ENCODE measurements at places on chromosomes 4 and X.

DNA sequence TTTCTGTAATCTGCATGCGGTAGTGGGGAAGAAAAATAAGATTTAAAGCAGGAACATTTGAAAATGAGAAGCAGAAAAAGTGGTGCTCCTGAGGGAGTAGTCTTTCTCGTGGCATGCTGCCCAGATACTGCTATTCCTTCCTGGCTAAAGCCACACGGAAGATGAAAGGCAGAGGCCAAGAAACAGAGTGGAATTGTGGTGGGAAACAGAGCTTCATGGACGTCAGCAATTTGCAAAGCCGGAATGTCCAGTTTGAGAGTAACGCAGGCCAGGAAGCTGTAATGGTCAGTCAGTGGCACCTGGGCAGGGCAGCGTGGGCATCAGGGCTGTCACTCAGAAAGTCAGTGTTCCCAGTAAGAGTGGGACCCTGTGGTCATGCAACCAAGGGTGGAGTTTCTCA is 63.7 kb upstream of the FMR1 start:
- no peak for DNase-seq

- DNase-seq = no peak
These were observed 965.4 kb upstream of the GRIA3 start for GRCh38 chrX:122218666-122219065.

DNA sequence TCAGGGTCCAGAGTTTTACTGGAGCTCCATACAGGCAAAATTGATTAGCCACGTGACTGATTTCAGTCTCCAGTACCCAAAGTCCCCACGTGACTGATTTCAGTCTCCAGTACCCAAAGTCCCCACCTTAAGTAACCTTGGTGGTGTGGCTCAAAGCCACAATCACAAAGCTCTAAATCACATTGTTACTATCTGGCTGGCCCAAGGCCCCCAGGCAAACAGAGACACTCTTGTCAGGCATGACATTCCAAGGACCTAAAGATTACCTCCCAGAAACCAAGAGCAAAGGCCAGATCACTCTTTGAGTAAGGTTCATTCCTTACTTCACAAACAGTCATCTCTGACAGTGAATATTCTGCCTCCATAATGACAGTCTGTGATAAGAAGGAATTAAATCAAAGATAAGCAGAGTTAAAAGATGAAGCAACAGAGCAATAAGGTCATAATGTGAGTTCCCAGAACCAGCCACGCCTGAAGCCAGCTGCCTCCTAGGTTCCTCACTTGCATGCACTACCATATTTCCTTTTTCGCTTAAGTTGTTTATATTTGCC is 78.5 kb downstream of the ANXA3 start:
- DNase-seq = no peak

GRCh38 chr4:86403575-86403974 is 43.7 kb upstream of the MAPK10 start:
- DNase-seq = no peak

DNA sequence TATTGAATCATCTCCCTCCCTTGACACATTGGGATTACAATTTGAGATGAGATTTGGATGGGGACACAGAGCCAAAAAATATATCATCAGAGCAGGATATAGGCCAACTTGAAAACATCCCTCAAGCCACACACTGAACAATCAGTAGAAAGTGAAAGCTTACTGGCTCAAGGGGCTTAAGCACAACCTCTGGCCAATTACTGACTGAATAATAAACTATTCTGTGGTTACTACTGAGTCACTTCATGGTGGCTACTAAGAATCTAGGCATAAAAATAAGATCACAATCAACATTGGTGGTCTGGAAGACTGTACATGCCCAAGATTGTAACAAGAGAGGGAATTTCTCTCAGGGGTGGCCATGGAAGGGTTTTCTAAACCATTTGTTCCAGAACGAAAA is 27.4 kb upstream of the GPR174 start:
- no peak for DNase-seq

DNA sequence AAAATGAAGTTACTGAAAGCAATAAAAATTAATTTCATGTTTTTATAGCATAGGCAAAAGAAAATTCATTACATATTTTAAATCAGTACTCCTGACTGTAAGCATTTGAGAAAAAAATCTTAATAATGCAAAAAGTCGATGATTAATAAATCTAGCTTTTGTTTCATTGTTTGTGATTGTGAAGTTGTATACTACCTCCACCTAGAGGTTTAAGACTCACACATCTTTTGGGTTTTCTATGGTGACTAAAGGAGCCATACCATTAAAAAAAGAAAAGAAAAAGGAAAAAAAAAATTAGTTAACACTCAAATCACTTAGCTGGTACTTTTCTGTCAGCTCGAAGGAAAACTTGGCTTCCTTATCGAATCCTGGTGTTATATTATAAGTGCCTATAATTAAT is 2.0 kb downstream of the GABRA2 start:
- no peak for DNase-seq

GRCh38 chr4:81676537-81676936 is 204.8 kb upstream of the RASGEF1B start:
- no peak for DNase-seq

DNA sequence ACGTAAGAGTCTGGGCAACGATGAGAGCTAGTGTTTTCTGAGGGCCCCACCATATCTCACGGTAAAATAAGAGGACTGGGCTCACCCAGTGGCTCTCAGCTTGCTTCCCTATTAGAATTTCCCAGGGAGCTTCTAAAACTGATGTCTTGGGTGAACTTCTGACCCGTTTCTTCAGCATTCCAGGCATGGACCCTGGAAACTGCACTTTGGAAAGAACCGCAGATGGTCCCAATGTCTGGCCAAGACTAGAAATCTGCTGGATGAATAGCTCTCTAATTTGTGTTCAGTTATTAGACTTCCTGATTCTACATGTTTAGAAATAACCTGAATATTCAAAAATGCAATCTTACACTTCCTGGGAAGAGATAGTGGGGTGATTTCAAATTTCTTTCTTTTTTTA is 127.8 kb downstream of the ANOS1 start:
- no peak for DNase-seq

DNA sequence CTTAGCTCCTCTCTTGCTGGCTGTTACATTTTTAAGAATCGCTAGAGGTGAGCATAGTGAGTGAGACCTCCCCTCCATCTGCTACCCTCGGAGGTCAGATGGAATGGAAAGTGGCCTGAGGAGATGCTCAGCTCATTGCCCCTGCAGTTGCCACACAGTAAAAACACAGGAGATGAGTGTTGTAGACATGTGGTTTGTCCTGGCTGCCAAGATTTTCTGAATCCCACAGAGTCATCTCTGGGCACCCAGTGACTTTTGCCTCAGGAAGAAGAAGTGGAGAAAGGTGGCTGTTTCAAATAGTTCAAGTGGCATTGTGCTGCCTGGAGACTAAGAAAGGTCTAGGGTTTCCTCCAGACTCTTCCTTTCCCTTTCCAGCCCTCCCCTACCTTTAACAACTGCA is 271.0 kb downstream of the STK32B start:
- DNase-seq = no peak

DNA sequence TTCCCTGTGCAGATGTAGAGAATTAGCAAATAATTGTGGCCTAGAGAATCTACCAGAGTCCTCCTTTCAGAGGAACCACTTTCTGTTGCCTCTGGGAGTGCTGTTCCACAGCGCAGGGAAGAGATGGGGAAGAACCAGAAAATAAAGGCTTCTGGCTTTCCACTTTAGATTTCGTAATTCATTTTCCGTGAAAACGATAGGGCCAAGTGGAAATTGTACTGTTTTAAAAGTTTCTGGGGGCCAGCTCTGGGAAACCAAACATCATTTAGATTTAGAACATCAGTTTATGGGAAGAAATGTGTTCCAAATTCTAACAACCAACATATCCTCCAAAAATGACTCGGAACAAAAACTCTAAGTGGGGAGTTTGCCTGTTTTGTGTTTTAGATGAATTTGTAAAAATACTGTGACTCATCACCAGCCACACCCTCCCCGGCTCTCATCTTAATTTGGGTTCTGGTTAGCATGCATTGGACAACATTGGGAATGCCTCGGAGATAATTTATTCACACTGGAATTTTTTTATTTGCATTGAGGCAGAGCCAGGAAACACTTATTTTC is 65.2 kb upstream of the LNX1 start:
- DNase-seq = no peak

DNA sequence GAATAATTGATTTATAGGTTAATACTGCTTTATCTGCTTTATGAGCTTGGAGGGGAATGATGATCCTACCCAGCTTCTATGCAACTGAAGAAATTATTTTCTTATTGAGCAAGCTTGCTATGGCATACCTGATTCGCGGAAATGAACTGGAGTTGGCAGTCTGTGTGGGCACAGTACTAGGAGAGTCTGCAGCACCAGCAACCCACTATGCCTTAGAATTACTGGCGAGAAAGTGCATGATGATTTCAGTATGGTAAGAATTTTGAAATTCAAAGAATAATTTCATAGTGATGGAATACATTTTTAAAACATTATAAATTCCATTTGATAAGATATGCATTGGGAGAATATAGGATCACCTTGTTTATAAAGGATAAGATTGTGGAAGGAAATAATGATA is 32.3 kb downstream of the SPATA4 start:
- no peak for DNase-seq

GRCh38 chr4:154348657-154349056 is 142.9 kb downstream of the DCHS2 start:
- no peak for DNase-seq

All from NCI-H748 treated with DMSO at 0.1 percent for 48 hours (cell line).